ENCODE measurements at places on chromosomes 1 and 21.

DNA sequence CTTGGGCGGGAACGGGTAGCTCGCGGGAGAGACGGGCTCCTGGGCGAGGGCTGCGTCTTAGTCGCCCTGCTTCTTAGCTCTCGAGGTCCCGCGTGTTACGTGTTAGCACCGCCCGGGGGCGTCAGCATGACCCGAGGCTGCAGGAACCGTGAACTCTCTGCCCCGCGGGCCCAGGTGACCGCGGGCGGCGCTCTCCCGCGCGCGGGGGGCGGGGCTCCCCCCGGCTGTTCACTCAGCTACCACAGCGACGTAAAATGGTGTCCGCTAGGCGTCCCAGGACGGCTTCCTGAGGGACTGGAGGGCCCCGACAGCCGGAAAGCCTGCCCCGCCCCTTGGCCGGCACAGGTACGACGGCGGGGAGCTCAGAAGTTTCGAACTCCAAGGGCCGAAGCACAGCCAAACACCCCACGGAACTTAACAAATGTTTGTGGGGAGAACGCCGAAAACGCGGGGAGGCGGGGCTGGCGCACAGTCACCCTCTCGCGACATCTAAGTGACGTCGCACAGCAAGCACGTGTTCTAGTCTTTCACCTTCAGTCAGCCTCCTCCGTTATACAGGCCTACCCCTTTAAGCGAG lies 780 bp upstream of the RBM15 start:
- peak; percentile 100 for DNase-seq

DNA sequence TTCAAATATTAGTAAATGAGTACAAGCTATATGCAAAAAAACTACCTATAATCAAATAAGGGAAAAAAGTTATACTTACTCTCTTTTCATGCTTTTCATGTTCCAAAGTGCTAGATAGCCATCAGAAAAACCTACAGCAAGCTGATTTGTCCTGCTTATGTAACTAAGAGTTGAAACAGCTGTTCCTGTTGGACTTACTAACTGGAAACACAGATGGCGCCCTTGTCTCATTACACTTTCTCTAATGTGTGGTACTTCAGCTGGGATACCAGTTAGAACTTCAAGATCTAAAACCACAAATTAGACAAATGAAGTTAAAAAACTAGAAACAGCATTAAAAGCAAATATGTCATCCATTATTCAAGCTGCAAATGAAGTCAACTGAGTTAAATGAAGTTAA lies 24.3 kb downstream of the AHCTF1 start:
- peak; percentile 49 for DNase-seq

DNA sequence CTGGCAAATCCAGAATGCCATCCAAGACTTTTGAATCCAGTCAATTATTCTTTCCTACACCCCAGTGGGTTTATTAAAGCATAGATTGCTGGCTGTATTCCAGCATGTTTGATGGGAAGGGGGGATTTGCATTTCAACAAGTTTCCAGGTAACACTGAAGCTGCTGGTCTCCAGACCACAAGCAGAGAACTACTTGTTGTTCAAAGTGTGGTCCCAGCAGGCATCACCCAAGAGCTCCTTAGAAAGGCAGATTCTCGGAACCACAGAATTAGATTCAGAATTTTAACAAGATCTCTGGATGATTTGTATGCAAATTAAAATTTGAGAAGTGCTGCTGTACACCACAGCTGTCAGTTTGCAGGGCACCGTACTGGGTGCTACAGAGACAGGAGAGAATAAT lies 216.3 kb upstream of the FAM78B start:
- DNase-seq, result no peak

DNA sequence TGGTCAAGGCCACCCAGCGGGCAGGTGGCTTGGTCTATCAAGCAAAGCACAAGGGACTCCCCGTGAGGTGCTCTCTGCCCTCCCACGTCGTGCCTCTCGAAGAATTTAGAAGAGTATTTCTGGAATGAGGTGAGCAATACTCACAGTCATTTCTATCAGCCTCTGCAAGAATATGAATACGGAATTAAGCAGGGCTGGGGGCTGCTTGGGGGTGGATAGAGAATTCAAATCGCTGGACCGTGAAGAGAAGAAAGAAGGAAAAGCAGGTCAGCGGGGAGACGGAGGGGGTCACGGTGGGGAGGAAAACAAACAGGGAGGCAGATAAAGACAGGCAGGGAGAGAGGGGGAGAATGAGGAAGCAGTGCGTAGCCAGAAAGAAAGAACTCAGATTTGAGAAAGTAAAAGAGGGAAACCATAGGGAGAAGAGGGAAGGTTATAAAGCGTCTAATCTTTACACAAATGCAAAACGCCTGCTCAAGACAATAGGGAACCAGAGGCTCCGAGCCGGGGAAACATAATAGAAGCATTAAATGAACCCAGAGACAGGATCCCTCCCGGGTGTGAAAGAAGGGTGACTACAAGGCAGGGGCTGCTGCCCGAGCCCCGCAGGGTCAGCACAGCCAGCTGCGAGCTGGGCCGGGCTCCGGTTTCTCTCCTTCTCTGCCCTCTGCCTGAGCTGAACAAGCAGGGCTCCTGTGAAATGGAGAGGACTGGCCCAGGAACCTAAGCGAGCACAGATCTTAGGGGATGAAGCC lies 2.1 kb upstream of the EDN2 start:
- no peak for DNase-seq

GRCh38 chr21:33207449-33208149 lies 22.1 kb upstream of the IFNAR2 start:
- DNase-seq, result no peak

DNA sequence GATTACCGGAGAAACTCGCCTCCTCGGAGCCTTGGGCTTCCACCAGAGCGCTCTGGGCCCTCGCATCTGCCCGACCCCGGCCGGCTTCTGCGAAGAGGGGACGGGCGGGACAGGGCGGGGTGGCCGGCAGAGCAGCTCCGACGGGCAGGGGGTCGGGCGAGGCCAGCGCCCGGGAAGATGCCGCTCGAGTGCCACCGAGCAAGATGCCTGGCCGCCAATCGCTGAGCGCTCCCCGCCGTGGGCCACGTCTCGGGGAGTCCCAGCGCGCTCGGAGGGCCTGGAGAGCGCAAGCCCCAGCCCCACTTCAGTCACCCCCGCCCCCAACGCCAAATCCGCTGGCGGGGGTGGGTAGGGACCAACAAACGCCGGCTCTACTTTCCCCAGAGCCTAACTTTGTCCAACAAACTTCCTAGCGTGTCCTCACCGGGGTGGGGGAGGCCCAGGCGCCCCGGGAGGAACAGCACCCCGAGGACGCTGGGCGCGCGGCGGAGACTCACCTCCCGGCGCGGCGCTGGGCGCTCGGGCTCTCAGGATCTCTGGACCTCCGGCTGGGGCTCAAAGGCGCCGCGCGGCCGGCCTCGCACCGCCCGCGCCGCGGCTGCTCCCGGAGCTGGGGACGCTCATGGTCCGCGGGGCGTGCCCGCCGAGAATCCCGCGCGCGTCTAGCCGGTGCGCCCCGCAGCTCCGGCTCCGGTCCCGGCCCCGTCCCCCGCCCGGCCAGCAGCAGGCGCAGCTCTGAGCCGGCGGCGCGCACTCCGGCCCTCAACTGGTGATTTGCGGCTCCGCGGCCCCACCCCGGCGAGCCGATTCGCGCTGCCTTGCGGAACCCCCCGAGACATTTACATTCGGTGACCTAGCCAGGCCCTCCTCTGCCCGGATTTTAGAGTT lies at the start of gene BCAR3:
TSS of gene BCAR3 (minus strand) at position 737 of the 888 bp plus-strand sequence. CDS start 6,907 bp downstream, outside the sequence.
- DNase-seq, result no peak

DNA sequence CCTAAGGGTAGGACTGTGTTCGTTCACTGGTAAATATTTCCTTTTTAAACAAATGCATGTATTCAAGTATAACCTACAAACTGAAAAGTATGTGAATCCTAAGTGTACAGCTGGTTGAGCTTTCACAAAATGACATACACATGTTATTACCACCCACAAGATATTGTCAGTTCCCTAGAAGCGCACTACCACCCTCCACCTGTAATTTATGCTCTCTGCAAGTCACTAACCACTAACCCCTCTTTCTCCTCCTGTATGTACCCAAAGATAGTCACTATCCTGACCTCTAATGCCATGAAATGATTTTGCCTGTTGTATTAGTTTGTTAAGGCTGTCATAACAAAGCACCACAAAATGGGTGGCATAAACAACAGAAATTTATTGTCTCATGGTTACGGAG lies 82.8 kb upstream of the CHODL start:
- no peak for DNase-seq

DNA sequence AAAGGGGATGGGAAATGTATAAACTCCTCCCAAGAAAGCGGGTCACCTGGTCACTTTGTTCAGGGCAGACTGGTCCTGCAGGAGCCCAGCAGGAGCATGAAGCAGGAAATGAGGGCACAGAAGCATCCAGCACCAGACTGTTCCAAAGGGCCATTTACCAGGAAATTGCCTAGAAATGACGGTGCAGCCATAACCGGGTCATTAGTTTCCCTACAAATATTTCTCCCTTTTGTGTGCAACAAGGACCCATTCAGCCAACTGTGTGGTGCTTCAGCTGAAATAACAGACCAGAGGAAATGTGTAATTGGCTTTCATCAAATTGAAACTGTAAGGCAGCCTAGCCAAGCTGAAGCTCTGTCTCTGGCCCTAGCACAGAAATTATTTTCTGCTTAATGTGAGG lies 7.6 kb upstream of the CTTNBP2NL start:
- DNase-seq, result no peak

- DNase-seq, result no peak
These were observed 4.9 kb upstream of the AK5 start for GRCh38 chr1:77276941-77277340.

- DNase-seq, result peak; percentile 41
These were observed 2.7 kb upstream of the FMO1 start for GRCh38 chr1:171245458-171246064.

- DNase-seq, result no peak
These were observed 26.2 kb downstream of the VASH2 start for GRCh38 chr1:212976586-212976985.

GRCh38 chr1:82321794-82322193 lies 521.1 kb downstream of the ADGRL2 start:
- DNase-seq, result no peak

GRCh38 chr1:70973754-70974153 lies 73.9 kb downstream of the PTGER3 start:
- no peak for DNase-seq

DNA sequence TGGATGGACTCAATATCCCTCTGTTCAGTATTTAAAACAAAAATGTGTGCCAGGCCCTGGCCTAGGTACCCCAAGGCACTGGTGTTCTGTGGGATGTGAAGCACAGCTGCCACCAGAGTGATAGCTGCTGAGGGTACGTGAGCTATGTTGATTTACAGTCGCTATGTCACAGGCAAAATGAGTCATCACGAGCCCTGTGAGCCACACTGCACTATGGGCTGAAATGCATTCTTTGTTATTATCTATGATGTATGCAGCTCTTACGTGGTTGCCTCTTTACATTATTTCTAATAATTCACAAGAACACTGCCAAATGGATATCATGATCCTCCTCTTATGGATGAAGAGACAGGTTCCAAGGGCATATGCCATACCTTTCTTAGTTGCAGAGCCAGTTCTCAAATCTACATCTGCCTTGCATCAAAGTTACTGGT lies 2.1 kb downstream of the TEX38 start:
- no peak for DNase-seq

GRCh38 chr1:41098730-41099460 lies 77.4 kb upstream of the SLFNL1 start:
- DNase-seq, result no peak

DNA sequence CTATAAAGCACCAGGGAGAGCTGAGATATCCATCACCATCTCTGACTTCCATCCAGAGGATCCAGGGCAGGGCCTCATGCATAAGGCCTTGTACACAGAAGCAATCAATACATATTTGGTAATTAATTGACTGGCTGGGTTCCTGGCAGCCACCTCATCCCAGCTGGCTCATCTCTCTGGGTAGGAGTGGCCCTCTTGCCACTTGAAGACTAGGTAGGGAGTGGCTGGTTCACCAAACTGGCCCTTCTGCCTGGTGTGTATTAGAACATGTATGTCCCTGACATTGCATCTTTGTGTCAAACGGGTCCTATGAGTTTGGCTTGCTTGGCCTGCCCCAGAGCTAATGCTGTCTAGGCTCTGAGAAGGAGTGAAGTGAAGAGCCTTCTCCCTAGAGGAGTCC lies 11.8 kb downstream of the NUAK2 start:
- DNase-seq, result no peak

- DNase-seq, result no peak
These were observed 45.1 kb downstream of the TRIM11 start for GRCh38 chr1:228361314-228362140.

- peak; percentile 83 for DNase-seq
These were observed 1.6 kb upstream of the METTL25B start for GRCh38 chr1:156726549-156727226.

- no peak for DNase-seq
These were observed 23.8 kb downstream of the SPSB1 start for GRCh38 chr1:9316512-9316911.

GRCh38 chr1:219339466-219339865 lies 165.8 kb downstream of the LYPLAL1 start:
- DNase-seq, result no peak

- DNase-seq, result no peak
These were observed 21.4 kb upstream of the CLCA1 start for GRCh38 chr1:86447198-86447790.

- DNase-seq, result no peak
These were observed 220.9 kb downstream of the ATG4C start for GRCh38 chr1:63004868-63005267.

DNA sequence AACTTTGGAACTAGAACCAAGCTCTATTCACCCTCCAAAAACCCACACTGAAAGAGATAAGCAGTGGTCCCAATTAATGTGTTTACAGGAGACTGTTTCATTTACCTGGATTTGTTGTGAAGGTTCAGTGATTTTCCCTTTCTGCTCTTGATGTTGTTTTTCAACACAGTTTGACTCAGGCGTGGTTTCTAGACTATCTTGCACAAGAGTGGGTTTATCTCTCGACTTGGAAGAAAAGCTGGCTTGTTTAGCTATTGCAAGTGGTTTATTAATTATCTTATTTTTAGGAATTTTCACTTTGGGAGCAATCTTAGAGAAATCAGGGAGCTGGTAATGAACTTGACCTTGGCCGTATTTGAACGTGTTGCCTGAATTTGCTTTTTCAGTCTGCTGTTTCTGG lies 5.3 kb downstream of the AKNAD1 start:
- no peak for DNase-seq

- no peak for DNase-seq
These were observed 98.8 kb downstream of the RABGAP1L start for GRCh38 chr1:174258148-174258550.

- no peak for DNase-seq
These were observed 11.9 kb upstream of the LRRC71 start for GRCh38 chr1:156908541-156908940.

- peak; percentile 13 for DNase-seq
These were observed 20.8 kb downstream of the EPHA8 start for GRCh38 chr1:22584001-22584562.

Measured in HL-60 (cell line).